ENCODE measurements at places on chromosomes 11 and 22.

- DNase-seq, result no peak
These were observed 73.4 kb downstream of the LINC01488 start for GRCh38 chr11:69554849-69555248.

DNA sequence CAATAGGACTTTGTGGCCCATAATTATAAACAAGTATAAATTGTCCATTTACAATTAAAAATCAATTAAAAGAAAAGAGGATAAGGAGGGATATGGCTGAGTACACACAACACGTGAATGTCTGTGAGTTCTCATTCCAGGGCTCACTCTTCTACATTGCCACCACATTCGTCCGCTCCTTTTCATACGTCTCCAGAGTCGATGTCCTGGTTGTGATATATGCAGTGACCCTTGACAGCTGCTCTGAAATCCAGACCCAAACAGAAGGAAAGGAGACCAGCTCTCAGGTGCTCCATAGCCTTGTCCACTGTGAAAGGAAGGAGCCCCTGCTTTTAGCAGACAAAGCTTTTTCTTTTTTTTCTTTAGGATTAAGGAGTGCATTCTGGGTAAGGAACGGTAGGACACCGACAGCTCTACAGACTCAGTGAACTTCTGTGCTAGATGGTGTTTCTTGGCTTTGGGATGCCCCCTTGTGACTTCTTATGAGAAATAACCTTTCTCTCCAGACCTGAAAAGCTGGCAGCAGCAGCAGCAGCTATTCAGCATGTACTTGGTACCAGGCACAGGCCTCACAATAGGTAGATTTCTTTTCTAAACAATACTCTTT lies 19.7 kb upstream of the DNAJB13 start:
- DNase-seq, result peak; percentile 56

DNA sequence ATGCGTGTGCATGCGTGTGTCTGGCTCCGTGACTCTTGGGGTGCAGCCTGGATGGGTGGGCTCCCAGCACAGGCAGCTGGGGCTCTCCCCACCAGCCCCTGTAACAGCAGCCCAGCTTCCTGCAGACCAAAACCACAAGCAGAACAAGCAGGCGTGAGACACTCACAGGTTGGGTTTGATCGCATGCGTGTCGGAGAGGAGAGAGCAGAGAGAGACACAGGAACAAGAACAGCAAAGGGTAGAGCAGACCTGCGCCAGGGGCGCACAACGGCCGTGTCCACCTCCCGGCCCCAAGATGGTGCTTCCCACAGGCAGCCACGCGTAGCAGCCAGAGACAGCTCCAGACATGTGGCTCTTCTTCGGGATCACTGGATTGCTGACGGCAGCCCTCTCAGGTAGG lies at the start of gene CD6:
TSS of gene CD6 (plus strand) at position 161 of the 400 bp plus-strand sequence. CDS start at position 347, 186 bp downstream.
- no peak for DNase-seq

DNA sequence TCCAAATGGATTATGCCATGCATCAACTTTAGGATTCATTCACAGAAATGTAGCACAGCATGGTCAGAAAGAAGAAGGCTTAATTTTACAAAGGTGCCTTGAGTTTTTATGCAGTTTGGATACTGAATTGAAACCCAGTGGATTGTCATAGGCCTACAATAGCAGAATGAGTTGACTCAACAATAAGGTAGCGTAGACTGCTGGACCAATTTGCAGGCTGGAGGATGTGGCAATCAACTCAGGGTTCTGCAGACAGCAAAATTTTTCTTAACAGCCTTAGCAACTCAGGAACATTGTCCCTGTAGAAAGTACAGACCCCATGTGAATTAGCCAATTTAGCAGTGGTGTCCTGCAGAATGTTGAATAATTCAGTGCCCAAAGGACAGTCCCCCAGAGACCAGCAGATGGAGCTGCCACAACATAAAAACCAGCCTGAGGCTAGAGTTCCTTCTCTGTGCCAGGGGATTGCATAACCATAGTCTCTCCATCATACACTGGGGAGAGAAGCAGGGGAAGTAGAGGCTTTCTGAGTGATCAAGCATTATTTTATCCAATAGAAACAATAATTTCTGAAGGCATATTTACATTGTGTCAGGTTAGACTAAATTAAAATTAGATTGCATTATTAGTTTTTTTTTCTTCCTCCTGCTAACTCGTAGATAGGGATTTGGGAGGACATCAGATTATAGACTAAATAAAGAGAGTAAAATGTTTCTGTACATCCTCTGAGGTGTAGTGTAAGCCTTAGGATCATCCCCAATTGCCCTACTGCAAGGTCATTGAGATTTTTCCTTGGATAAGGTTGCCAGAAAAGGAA lies 20.3 kb upstream of the MRPL17 start:
- DNase-seq, result peak; percentile 48

- no peak for DNase-seq
These were observed 116.5 kb downstream of the C11orf58 start for GRCh38 chr11:16854979-16855378.

Data from NCI-H446 (cell line).